ENCODE measurements at places on chromosomes 16 and 17.

DNA sequence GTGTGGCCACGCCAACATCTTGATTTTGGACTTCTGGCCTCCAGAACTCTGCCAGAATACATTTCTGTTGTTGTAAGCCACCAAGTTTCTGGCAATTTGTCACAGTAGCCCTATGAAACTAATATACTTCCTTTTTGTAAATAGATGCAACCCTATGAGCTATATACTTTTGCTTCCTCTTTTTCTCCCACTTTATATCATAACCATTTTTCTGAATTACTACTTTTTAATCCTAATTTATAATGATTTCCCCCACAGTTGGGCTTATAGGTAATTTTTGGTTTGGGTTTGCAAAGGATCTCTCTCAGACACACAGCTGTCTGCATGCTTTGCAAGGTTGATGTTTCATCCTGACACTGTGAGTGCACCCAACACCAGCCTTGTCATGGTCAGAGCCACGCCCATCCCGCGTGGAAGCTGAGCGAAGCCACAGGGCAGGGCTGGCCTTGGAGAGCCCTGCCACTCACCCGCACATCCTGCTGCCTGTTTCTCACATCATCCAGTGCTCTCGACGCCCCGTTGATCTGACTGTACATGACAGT lies 5.8 kb downstream of the TRIM25 start:
- no peak for DNase-seq

GRCh38 chr17:72359274-72359673 lies 238.5 kb downstream of the SOX9 start:
- DNase-seq: no peak

DNA sequence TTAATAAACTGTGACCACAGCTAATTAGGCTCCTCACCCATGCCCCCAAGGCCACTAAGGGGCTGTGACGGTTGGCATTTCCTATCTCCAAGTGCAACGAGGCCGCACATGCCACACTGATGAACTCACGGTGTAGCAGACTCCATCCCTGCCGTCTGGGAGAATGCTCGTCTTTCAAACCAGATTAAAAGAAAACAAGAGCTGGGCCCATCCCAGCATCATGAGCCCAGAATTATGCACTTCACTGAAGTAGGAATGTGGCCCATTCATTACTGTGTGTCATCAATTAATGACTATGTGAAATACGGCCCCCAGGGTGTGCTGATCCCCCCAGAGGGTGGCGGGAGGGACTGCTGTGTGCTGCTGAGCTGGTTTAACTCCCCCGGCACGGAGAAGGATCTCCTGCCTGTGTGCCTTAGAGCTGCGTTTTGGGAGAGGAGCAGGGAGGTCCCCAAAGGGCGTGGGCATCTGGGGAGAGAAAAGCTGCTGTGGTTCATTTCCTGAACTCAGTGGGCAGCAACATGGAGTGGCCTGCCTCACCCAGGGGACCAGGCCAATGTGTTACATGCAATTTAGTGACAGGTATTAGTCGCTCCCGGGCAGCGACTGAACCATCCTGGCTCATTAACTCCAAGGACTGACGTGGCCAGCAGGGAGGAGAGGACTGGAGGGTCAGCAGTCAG lies 194.5 kb downstream of the FOXL1 start:
- no peak for DNase-seq

- DNase-seq: no peak
Observed at GRCh38 chr17:64083093-64083492, 46.9 kb downstream of the ERN1 start.

DNA sequence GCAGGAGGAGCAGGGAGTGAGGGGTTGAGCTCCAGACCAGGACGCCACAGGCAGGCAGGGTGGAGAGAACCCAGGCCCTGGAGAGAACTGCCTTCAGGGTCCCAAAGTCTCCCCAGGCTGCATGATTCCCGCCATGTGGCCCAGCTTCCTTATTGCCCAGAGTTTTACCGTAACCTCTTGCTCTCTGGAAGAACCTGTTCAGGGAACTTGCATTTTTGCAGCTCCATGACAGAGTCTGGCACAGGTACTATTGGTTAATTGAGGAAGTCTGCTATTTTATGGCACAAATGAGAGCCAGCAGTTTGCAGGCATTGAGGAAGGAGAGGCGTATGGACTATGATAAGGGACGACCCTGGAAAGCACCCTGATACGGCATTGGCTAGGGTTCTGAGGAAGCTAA lies 11.6 kb upstream of the NOS2 start:
- DNase-seq: no peak

GRCh38 chr16:49602976-49603310 lies 229.3 kb downstream of the C16orf78 start:
- DNase-seq: no peak

GRCh38 chr16:84194470-84195200 lies 3.7 kb downstream of the ADAD2 start:
- no peak for DNase-seq

All from esophagus squamous epithelium (tissue), 5 donors.